ENCODE measurements at places on chromosomes 5 and 9.

- no peak for DNase-seq
Measured at GRCh38 chr5:94748212-94748611, 129.7 kb downstream of the SLF1 start.

DNA sequence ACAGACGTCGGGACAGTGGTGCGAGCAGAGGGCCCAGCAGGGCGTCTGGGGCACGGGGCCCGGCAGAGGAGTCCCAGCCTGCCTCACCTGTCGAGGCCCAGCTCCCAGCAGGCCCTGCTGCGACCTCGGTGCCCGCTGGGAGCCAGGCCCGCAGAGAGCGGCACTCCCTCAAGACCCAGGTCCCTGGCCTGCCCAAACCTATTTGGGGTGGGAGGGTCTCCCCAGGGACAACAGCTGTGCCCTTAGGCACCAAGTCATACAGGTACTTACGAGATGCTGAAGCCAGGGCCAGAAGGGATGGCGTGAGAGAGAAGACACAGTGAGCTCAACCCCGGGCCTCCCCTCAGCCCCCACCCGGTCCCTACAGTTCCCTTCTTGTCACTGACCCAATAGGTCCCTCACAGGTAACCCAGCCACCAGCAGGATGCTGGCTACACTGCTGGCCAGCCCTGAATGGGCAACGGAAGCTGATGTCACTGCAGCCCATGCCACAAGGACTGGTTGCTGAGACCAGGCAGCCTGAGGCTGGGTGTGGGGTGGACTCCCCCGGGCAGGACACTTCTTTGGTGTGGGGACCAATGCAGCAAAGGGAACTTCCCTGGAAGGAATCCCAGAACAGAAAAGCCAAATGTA lies 3.7 kb downstream of the NSMF start:
- DNase-seq, result no peak

DNA sequence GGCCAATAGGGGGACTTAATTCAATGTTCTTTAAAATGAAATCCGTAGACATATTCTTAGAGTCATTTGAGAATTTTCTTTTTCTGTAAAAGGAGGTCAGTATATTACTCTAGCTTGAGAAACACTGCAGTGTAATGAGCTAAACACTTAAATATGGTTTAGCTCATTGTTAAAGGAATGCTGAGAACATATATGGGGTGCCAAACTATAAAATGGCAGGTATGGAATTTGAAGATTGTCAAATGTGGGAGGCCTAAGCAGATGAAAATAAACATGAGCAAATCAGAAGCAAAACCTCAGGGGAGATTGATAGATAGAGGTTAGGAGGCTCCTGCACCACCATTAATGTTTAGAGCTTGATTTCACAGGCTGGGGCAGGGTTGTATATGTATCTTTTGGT lies 57.9 kb downstream of the STX17 start:
- no peak for DNase-seq

DNA sequence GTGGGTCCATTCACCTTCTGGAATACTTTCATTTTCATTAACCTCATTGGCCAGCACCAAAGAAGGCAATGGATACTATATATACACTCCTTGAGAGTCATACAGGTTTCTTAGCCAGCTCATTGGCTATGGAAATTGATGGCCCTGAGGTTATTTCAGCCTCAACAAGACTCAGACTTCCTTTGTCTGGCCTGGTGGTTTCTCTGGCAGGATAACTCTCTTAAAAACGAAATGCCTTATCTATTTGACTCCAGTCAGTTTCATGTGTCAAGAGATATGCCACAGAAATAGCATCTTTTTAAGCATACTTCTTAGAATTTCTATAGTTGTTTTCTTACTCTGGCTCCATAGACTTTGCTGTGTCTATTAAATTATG lies 28.9 kb downstream of the CDH9 start:
- DNase-seq, result no peak

DNA sequence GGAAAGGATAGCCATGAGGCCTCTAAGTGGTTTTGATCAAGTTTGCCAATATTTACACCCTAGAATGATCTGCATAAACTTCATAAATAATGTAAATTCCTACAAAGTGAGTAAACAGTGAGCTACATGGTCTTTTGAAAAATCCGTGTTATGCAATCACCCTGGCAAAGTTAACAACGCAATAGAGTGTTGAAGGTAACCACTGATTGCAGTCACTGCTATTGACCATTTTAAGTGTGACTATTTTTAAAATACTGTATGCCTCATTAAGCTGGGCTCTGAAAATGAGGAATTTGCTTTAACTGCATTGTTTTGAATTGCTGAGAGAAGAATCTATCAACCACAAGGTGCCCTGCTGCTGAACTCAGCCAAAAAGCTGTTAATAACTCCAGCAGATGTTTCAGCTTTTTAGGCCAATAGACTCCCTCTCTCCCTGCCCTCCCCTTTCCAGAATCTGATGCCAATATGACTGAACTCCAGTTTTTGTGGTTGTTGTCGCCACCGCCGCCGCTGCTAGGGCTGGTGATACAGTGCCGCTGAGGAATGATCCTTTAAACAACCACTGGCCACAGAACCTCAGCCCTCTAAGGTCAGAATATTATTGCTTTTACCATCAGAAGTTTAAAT lies 35.3 kb upstream of the SMARCA2 start:
- no peak for DNase-seq

- no peak for DNase-seq
Measured at GRCh38 chr5:95794070-95794516, 28.4 kb downstream of the GLRX start.

DNA sequence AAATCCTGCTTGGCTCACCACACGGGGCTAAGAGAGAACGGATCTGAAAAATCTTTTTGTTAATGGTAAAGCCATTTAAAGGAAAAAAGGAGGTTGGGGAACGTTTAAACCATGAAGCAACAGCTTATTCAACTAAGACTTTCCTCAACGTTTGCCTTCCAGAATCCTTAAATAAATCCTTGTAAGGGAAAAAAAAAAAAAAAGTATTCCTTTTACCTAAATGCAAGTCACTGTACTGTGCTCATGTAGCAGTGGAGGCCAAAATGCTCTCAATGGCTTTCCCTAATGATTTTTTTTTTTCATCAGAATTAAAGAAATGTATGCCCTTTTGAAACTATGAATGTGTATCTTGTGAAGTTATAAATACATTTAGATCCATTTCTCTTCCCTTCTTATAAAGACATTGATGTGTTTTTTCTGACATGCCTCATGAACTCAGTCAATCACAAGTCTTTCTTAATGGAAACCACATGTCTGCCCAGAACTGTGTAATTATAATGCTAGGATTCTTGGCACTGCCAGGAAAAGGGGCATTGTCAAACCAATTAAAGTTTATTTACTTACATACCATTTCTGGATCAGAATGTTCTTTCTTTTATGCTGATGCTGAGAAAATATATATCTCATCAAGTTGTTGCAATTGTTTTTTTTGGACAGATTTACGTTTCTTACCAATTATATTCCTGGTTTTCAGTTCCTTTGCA lies 107.5 kb downstream of the EBF1 start:
- DNase-seq, result no peak

DNA sequence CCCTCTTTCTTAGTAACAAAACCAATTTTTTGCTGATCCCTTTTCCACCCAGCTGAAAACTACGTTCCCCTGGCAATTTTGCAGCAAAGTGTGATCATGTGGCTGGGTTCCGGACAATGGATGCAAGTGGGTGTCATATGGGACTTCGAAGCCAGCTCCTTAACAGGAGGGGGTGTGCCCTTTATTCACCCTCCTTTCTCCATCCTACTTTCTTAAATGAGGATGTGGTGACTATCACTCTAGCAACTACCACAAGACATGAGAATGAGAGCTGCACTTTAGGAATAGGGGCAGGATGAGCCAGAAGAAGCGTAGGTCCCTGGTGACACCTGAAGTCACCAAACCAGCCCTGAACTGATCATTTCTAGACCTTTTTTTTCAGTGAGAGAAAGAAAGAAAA lies 58.9 kb downstream of the IRF1 start:
- DNase-seq, result no peak

GRCh38 chr5:71743155-71743554 lies 24.1 kb downstream of the CARTPT start:
- DNase-seq, result no peak

- DNase-seq, result no peak
Measured at GRCh38 chr5:61563401-61563800, 231.3 kb downstream of the ZSWIM6 start.

- no peak for DNase-seq
Measured at GRCh38 chr9:22050924-22051323, 41.8 kb upstream of the CDKN2B start.

GRCh38 chr9:96156171-96156974 lies 145.6 kb downstream of the HSD17B3 start:
- DNase-seq, result no peak

GRCh38 chr9:36551910-36552309 lies 20.8 kb upstream of the MELK start:
- DNase-seq, result no peak

DNA sequence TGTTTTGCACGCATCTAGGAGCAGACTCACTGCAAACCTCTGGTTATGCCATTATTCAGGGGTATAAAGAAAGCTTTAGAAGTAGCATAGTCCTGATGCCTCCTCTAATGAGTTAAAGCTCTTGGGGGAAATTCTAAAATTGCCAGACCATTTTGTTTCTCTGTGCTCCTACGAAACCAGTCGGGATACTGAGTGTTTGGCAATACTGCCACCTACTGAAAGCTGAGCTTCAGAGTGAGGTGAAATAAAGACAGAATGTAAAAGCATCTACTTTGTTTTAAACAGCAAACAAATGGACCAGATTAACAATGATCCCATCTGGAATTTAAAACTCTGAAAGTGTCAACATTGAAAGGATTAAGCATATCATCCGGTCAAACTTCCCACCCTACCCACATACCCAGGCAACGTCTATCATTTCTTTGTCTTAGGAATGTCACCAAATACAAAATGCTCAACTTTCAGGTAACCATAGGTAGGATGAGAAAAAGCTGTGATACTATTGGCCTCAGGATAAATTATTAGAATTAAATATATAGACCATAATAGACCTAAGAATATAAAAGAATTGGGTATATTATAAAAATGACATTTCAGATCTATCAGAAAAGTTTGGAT lies 77.8 kb upstream of the SHISAL2B start:
- peak; percentile 6 for DNase-seq

- DNase-seq, result no peak
Measured at GRCh38 chr5:175335691-175336090, 108.3 kb downstream of the DRD1 start.

- DNase-seq, result no peak
Measured at GRCh38 chr9:93577975-93578682, 1.7 kb downstream of the PHF2 start.

DNA sequence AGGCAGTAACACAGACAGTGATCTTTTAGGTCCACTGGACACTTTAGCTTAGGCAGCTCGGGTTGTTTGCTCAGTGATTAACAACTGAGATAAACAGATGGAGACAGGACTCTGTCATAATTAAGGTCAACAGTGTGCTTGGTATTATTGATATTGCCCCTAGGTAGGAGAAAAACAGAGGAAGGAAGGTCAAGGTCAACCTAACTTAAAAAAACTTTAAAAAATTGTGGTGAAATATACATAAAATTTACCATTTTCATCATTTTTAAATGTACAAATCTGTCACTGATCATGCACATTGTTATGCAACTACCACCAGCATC lies 2.1 kb upstream of the HSPA4 start:
- peak; percentile 72 for DNase-seq

DNA sequence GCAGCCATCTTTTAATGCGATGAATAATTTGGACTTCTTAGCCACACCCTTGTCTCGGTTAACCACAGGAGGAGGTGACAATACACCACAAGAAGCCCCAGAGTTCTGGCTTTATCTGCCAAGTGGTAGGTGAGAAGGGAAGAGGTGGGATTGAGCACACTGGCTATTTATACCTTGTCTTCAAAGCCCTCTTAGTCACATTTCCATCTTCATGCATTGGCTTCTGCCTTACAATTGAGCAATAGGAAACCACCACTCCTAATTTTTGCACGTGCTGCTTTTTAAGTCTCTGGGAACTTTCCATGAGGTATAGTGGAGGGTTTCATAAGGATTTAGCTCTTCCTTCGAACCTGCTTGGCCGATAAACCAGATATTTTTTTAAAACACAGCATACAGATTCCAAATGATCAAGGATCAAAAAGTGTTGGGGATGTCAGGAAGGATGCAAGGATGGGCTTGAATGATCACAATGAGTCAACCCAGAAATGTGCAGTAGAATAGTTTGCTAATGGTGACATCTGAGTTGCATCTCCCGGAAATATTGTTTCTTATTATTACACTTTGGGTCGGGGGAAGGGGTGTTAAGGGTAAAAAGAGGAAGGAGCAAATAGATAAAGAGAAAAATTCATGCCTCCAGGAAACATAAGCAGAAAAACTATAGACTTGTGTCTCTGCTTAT lies 25.5 kb downstream of the PLAC8L1 start:
- DNase-seq, result no peak

DNA sequence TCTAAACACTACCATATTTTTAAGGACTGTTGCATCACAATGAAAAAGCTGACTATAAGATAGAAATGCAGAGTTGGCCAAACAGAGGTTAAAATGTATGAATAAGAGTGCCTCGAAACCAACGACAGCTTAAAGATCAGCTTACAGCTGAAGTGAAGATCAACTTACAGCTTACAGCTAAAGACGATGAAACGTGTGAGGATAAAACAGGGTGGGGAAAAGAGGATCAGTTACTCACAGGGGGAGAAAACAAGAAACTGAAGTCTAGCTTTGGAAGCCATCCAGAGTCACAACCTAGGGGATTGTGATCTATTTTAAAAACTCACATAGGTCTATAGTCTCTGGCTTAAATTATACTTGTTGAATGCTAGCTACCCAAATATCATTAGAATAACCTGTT lies 220.0 kb downstream of the SNCAIP start:
- no peak for DNase-seq

- no peak for DNase-seq
Measured at GRCh38 chr5:73376618-73377170, 71.9 kb downstream of the FOXD1 start.

- DNase-seq, result no peak
Measured at GRCh38 chr9:81826517-81826906, 101.7 kb upstream of the SPATA31D4 start.

DNA sequence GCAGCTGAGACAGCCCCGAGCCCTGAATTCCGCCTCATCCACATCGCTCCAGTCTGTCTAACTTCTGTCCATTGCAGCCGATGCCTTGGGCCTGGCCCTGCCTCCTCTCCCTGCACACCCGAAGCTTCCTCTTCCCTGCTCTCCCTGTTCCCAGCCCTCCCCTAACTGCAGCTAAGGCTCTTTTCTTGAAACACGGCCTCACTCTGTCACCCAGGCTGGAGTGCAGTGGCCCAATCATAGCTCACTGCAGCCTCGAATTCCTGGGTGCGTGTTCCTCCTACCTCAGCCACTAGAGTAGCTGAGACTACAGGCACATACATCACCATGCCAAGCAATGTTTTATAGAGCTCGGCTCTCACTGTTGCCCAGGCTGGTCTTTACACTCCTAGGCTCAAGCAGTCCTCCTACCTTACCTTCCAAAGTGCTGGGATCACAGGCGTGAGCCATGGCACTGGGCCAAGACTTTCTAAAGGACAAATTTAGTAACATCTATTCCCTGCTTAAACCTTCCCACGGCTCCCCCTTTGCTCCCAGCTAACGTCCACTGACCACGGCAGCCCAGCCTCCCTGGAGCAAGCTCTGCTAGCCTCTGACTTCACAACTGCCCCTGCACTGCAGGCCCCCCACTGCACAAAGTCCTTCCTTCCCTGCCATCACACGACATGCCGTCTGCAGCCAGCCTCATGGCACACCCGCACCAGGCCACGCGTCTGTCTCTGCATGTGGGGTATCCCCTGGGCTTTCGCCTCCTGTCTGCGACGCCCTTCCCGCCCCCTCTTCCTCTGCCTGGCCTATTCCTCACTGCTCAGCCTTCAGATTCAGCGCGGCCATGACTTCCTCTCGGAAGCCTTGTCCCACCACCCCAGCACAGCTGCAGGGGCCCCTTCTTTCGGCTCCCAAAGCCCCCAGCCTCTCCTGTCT lies 28.6 kb downstream of the LAMC3 start:
- DNase-seq, result no peak

GRCh38 chr9:132946211-132946610 lies 1.8 kb upstream of the TSC1 start:
- DNase-seq, result no peak
